Activated naive CD4-positive, alpha-beta T cell treated with Interleukin-2 at 50 U/mL for 16 hours (primary cell): ENCODE measurements at places on chromosomes 1 and 21.

GRCh38 chr1:151475175-151475574 is 15.9 kb upstream of the POGZ start:
- no peak for DNase-seq

DNA sequence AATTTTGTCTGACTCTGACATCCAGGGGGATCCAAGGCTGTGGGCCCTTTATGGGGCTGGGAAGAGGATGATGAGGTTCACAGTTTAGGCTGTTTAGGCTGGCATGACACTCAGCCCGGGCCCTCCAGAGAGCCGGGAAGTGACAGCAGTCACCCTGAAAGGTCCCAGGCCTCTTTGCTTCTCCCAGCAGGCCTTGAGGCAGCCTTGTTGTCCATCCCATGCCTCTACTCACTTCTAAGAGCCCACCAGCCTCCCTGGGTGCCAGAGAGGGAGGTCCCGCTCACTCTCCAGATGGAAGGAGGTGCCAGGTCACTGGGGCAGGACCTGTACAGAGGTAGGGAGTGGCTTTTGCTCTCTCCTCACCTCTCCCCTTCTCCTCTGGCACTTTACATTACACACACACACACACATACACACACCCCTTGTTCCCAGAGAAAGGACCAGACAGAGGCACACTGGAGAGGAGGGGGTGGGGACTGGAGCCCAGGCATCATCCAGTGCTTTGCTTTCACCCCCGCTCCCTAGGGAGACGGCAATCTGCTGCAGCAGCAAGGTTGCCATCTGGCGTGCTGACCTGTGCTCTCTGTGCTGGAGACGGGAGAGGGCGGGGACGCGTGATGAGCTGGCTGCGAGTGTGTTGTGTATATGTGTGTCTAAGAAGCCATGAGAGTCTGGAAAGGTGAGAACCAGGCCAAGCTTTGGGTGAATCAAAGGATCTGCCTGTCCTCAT is 4.6 kb downstream of the KLHDC8A start:
- no peak for DNase-seq

GRCh38 chr1:42993502-42994136 is 35.0 kb upstream of the SLC2A1 start:
- DNase-seq: no peak

GRCh38 chr1:203622486-203622885 is 4.1 kb upstream of the ATP2B4 start:
- DNase-seq: no peak

GRCh38 chr1:116855773-116856201 is 53.9 kb upstream of the PTGFRN start:
- DNase-seq: no peak

- DNase-seq: no peak
These were observed 15.2 kb downstream of the STYXL2 start for GRCh38 chr1:167109125-167109524.

DNA sequence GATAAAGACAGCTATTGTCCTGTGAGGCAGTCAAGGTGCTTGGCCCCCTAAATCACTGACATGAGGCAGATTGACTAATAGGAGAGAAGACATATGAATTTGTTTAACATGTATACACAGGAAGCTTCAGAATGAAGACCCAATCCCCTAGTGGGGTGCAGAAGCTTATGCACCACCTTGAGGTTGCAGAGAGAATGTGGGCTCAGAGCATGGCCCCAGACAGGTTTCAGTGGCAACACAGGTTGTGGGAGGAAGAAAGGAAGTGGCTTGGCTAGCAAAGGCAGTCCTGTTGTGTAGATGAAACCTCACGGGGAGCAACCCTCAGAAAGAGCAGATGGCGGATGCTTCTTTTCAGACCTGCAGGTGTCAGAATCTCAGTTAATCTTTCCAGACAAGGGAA is 37.0 kb upstream of the PARP1 start:
- peak; percentile 53 for DNase-seq

DNA sequence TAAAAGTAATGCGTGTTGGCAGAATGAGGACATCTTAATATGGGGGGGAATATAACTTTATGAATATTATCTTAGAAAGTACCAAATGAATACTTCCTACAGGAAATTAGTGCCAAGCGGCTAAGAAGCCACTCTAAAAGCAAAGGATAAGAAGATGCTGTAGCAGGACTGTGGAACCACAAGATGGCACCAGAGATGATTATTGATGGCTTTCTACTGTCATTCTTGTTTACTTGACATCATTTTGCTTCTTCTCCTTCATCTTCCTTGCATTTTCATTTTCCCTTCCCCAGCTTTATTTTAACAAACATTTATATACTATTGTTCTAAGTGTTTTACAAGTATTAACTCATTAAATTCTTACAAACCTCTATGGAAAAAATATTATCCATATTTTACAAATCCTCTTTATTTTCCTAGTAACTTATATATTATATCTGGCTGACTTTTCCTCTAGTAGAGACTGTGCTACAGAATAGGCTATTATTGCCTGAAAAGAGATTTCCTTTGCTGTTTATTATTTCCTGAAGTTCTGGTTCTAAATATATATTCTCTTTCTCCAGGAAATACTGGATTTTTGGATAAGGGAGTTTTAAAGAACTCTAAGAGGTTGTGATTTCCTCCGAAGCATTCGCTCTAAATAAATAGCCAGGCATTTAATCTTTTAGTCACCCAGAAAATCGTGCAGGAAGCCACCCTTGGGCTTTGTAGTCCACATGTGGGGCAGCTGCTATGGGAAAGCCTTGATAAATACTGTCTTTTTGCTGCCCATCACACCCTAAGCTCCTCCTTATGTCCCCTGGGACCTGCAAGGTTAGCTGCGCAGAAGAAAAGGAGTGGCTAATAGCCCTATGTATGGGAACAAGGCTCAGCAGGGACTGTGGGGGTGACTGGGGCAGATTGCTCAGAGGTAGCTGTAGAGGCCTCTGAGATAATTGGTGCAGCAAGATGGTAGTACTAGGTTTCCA is 69.8 kb downstream of the TPR start:
- DNase-seq: no peak

- DNase-seq: no peak
These were observed 152.8 kb downstream of the TTLL7 start for GRCh38 chr1:83846138-83846537.

GRCh38 chr1:12344596-12345349 is 114.9 kb downstream of the VPS13D start:
- no peak for DNase-seq

DNA sequence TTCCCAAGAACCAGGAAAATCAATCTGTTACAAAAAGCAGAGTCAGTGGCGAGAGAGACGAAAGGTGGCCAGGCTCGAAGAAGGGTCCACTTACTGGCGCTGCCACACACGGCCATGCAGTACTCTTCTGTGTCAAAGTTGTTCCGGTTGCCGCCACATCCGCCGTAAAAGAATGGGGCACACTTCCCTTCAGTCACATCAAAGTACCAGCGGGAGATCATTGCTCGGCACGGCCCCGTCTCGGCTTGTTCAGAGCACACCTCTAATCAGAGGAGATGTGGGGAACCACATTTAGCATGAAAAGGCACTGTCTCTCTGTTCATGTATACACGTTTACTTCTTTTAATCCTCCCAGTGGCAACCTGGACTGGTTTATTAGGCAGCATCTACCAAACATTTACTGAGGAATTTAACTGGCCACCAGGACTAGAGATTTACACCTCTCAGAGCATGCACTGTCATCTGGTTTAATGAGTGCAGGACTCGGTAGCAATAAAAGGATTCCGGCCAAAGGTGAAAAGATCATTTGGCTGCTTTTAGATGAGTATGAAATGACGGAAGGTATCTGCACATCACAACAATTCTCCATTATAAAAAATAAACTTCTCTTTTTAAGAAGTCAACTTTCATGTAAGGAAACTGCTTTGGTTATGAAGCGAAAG is 170.5 kb downstream of the APP start:
- DNase-seq: peak; percentile 11

DNA sequence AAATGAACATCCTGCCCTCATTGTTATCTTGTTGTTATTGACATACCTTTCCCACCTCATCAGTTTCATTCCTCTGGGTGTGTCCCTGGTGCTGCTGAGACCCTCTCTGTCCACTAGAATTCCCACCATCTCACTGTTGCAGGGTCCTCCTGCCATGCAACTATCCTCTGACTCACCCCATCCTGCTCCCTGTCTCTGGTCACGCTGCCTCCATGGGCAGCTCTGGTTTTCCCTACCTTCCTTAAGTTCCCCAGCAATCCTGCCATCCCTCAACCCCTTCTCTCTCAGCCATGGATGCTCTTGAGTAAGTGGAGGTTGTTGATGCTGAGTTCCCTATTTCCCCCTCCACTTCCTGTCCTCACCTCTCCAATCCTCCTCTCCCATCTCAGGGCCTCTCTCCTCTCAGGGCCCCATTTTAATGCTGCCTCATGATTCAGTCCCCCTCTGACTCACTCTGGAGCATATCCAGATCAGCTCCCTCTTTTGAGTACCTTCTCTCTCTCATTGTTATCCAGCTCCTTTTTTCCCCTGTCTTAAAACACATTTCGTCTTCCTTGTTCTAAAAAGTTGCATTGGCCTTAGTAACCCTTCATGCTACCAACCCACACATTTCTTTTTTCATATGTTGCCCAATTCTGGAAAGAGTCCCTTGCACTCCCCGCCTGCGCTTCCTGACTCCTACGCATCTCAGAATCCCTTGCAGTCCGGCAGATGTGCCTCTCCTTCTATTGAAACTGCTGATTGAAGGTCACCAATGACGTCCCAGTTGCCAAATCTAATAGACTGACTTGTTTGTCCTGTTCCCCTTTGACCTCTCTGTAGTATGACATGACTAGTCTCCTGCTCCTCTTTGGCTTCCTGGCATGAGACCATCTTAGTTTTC is 92.0 kb downstream of the CNIH3 start:
- DNase-seq: no peak
